ENCODE measurements at places on chromosomes 7 and 10. TPM values are rescaled to one million over a fixed set of nuclear protein-coding genes. Genes with fewer than 3 reads are reported as not detected.

The BTAF1 gene
- total RNA-seq: 59.1 TPM

The CCDC172 gene
- total RNA-seq: not detected

The ASIC3 gene
- 0.39 TPM for total RNA-seq

The ACBD7 gene
- 0.99 TPM for total RNA-seq

The TEX36 gene
- total RNA-seq: not detected

The GRM8 gene
- 1.9 TPM for total RNA-seq

The COL1A2 gene
- 8,355 TPM for total RNA-seq

The MYL10 gene
- 3.2 TPM for total RNA-seq

The SLC25A40 gene
- total RNA-seq: 19.7 TPM

The KNDC1 gene
- total RNA-seq: 1.1 TPM

The VPS37D gene
- total RNA-seq: 3.6 TPM

The SIRT1 gene
- 24.1 TPM for total RNA-seq

The SPDYE6 gene
- total RNA-seq: not detected

The CLCN1 gene
- total RNA-seq: 0.20 TPM

The TMEM270 gene
- not detected for total RNA-seq

The OR2A42 gene
- 0.10 TPM for total RNA-seq

The CCDC126 gene
- 16.7 TPM for total RNA-seq

The GHRHR gene
- total RNA-seq: not detected

The VSTM2A gene
- total RNA-seq: 0.20 TPM

The SAP25 gene
- total RNA-seq: 0.39 TPM

The XRCC2 gene
- total RNA-seq: 3.6 TPM

The HOXA7 gene
- 1.5 TPM for total RNA-seq

The CALU gene
- total RNA-seq: 147 TPM

The CPA2 gene
- not detected for total RNA-seq

The NEBL gene
- 29.3 TPM for total RNA-seq

The PARD3 gene
- total RNA-seq: 72.5 TPM

The AGAP6 gene
- 6.7 TPM for total RNA-seq

The MYOZ1 gene
- 122 TPM for total RNA-seq

The VAX1 gene
- not detected for total RNA-seq

The CFAP58 gene
- total RNA-seq: 0.39 TPM

The GJC3 gene
- 0.49 TPM for total RNA-seq

The ACTL6B gene
- not detected for total RNA-seq

The ASZ1 gene
- not detected for total RNA-seq

The CLDN4 gene
- total RNA-seq: 75.4 TPM

The FGF8 gene
- not detected for total RNA-seq

The GLCCI1 gene
- total RNA-seq: 23.7 TPM

The GTF2IRD1 gene
- total RNA-seq: 18.1 TPM

Data from skin of body (tissue), 3 donors.